ENCODE measurements at places on chromosomes 16 and 17. TPM values are rescaled to one million over a fixed set of nuclear protein-coding genes. Genes with fewer than 3 reads are reported as not detected.

KCTD5 gene
- 22.2 TPM for polyA plus RNA-seq

DNA sequence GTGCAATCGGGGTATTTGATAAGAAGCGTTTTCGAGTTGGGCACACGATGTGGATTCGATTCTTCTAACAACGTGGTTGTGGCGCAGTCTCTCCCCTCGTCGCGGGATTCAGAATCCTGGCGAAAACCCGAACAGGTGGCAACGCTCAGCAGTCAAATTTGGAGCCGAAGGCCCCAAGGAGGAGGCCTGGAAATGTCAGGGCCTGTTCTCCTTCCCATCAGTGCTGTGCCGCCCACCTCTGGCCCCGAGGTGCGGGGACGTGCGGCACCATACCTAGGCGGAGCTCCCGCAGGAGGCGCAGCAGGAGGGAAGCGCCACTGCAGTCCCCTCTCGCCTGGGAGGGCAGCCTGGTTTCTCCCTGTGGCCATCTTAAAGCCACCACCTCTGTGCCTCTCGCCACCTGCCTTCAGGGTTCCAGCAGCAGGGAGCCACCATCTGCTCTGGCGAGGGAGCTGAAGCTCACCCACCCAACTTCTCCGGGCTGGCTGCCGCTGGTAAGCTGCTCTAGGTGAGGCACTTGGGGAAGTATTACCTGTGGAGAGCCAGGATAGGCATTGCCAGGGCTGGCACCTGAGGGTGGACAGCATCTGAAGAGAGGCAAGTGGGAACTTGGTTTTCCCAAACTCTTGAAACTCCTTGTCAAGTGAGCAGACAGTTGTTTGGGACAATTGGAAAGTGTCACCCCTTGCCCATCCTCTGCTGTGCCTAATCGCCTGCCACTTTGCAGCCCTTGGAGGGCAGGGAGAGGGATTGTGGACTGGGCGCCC, 2.6 kb upstream of the AATF start:
- DNase-seq, result no peak

DNA sequence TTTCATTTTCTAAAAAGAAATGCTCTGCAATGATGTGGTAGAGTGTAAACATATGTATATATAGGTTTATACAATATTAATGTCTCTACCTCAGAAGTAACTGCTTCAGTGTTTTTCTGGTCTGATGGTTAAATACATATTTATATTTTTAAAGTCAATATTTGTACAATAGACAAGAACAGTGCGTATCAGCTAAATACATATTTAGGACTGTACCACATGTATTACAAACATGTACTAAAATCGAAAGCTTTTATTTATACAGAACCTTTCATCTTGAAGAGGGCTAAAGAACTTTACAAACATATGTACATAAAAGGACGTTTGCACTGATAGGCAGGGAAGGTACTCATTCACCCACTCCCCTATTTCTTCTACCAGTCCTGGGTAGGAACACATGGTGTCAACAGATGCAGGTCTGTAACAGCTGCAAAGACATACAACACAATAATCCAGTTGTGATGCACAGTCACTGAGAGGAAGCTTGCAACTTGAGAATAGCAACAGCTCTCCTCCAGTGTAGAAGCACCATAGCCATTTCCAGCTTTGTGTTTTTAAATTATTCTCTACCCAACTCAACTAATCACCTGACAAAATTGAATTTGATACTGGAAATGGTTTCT, 206.9 kb upstream of the C17orf78 start:
- DNase-seq, result no peak

- DNase-seq, result no peak
Measured at GRCh38 chr16:14545346-14545884, 84.6 kb downstream of the PARN start.

- DNase-seq, result no peak
Measured at GRCh38 chr17:82767041-82767754, 15.3 kb downstream of the TBCD start.

- DNase-seq, result no peak
Measured at GRCh38 chr16:89367538-89367915, 122.8 kb downstream of the ANKRD11 start.

DNA sequence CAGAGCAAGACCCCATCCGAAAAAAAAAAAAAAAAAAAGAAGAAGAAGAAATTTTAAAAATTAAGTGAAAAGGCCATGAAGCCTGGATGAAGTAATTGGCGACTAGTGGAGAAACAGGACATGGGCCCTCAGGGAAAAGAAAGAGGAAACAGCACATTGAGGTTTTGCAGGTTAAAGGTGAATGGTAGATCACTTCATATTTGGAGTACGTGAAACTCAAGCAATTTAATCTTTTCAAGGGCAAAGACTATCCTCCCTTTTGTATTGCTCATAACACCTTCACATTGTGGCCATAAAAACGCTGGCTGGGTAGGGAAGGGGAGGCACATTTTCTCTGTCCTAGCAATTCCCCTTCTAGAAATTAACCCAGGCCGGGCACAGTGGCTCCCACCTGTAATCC, 53.1 kb downstream of the LITAF start:
- DNase-seq, result no peak

- no peak for DNase-seq
Measured at GRCh38 chr16:11669380-11670146, 1.3 kb downstream of the SNN start.

DNA sequence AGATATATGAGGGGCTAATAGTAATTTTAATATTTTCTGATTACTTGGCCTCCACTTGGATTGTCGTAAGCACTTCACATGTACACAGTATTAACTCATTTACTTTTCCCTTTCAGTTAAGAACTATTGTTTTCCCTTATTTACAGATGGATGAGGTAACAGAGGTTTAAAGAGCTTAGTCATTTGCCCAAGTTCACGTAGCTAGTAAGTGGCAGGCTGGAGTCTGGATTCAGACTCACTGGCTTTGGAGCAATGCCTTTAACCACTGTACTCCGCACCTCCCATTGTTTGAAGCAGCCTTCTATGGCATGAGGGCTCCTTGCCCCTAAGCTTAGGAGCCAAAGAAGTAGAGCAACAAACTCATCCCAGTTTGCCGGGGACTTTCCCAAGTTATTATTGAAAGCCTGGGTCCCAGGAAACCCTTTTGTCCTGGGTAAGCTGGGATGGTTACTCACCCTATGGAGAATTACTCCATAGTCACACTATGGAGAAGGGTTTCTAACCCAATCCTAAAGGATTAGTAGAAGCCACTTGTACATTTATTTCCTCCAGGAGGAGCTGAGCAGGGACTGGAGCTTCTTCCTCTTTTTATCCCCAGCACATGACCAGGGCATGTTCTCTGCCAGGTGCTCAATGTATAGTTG, 12.3 kb downstream of the FOXL1 start:
- no peak for DNase-seq

DNA sequence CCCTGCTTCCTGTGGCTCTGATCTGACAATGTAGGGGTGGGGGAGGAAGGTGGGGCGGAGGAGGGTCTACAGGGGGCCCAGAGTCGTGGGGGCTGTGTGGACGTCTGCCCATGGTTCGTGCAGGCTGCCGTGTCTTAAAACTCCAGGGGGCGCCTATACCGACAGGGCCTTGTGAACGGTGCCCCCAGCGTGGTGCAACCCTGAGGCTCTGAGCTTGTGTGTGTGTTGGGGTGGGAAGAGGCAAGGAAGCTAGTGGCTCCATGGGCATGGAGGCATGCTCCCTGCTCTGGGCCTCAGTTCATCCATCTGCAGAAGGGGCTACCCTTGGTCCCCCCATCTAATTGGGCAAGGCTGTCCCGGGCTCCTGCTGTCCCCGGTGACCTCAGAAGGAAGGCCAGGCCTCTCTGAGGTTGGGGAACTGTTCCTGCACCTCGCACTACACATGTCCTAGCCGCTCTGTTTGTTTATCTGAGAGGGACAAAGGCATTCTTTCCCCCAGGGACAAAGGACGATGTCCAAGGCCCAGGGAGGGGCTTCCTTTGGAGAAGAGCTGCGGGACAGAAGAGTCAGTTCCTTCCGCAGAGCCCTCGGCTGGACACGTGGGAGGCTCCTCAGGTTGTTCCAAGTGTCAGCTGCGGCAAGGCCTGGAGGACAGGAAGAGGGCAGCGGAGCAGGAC, 13.5 kb downstream of the CA4 start:
- no peak for DNase-seq

- DNase-seq, result no peak
Measured at GRCh38 chr17:76848670-76849069, 19.5 kb upstream of the MGAT5B start.

- no peak for DNase-seq
Measured at GRCh38 chr16:4938683-4939030, 1.7 kb upstream of the PPL start.

GRCh38 chr17:9298776-9299295, 276.8 kb downstream of the STX8 start:
- no peak for DNase-seq

Data from immature natural killer cell (primary cell).